Suppressor macrophage (primary cell): ENCODE measurements at places on chromosomes 7 and 10.
A peak's percentile ranks its signal among the peaks of the same experiment; 100 is the strongest.

- DNase-seq = no peak
Observed at GRCh38 chr10:14737808-14738545, 36.7 kb downstream of the FAM107B start.

- no peak for DNase-seq
Observed at GRCh38 chr7:22469371-22470143, 30.4 kb downstream of the STEAP1B start.

DNA sequence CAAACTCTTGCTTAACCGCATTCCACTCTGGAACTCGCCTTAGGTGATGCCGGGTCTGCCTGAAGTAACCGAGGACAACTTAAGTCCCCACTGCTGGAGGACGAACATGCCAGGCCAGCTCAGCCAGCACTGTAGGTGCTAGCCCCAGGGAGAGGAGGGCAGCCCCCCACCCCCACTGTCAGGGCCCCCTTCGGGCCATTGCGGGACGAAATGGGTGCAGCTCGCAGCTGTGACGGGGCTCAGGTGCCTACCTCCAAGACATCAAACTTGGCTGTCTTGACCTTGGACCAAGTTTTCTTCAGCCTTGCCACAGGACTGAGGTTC lies 60.4 kb downstream of the CSGALNACT2 start:
- no peak for DNase-seq

DNA sequence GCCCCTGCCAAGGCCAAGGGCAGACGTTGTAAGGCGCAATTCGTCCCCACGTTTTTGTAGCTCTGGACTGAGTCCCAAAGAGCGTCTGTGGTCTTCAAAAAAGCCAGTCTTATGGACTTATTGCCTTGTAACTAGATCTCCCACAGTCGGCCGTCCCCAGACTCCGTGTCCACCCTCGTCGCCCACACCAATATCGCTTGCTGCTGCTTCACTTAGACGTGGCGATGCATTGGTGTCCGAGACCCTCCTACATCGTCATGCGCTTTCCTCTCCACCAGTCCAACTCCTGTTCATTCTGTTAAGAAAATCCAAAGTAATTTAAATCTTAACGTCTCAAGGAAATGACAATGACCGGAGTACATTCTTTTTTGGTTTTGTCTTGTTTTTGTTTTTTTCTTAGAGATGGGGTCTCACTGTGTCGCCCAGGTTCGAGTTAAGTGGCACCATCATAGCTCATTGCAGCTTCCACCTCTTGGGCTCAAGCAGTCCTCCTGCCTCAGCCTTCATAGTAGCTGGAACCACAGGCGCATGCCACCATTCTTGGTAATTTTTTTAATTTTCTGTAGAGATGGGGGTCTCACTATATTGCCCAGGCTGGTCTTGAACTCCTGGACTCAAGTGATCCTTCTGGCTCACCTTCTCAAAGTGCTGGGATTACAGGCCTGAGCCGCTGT lies 851 bp downstream of the KIFBP start:
- no peak for DNase-seq

GRCh38 chr7:128271471-128271941 lies 30.4 kb downstream of the LEP start:
- DNase-seq = peak; percentile 24

DNA sequence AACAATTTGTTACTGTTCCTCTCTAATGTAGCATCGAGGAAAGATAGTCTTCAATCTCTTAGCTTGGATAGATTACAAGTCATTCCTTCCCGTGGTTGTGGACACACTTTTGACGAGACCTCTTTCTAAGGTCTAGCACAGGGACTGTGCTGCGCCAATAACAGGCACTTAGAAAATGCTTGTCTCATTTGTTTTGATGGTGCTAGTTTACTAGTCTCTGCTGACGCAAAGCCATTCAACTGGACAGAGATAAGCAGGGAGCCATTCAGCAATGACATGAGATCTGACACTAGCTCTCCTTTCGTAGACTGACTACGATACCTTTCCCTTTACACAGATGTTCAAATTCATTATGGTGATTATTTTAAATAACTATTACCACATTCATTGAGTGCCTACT lies 6.4 kb upstream of the JAZF1 start:
- no peak for DNase-seq

GRCh38 chr10:19302117-19302516 lies 253.5 kb downstream of the MALRD1 start:
- no peak for DNase-seq

DNA sequence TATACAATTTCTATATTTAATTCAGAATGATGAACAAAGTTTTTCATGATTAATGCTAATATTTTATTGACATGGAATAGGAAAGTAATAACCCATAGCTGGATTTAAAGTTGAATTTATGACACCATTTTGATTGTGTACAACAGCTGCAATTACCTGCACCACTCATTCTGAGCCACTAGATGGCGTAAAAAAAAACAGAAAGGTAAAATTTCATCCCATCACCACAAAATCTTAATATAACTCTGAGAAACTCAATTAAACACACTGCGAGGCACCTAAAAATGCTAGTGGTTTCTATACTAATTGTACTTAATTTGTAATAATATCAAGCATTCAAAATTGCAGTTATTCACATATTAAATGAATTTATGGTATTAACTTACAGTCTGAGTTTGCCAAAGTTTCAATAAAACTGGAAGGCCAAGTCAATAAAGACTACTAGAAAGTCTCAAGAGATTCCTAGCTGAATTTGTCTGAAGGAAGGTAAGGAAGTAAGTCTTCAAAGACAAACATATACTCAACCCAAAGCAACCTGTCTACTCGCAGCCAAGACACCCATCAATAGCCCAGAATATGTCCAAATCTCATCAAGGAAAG lies 182.5 kb downstream of the SKAP2 start:
- DNase-seq = no peak

DNA sequence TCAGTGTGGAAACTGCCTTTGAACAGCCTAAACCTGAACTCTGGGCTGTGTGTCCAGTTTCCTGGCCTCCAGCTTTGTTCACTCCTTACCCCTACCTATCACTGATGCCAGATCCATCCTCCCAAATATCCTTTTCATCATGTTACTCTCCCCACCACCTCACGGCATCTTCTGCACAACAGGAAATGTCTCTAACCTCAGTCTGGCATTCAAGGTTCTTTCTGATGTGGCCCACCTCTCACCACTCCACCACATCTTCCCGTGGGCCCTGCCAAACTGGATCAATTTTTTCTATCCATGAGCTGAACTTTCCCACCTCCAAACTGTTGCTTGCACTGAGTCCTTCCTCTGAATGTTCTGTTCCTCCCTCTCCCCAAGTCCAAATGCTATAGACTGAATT lies 35.8 kb upstream of the MAP3K8 start:
- DNase-seq = no peak

GRCh38 chr10:130959752-130960195 lies 351.7 kb downstream of the TCERG1L start:
- DNase-seq = no peak

DNA sequence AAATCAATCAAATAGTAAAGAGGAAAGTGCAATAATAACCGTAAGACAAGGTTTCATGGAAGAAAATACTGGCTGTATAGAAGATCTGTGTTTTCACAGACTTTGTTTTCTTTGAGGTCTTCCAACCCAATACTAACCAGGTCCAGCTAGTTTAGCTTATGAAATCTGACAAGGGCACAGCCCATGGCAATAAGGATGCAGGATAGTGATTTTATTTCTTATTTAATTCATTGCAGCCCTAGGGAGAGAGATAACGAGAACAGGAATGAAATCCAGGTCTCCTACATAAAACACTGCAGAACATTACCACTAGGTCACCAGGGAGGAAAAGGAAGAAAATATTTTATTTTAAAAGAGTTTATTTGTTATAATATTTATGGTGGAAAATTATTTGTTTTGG lies 145.1 kb downstream of the DNAJC1 start:
- no peak for DNase-seq

DNA sequence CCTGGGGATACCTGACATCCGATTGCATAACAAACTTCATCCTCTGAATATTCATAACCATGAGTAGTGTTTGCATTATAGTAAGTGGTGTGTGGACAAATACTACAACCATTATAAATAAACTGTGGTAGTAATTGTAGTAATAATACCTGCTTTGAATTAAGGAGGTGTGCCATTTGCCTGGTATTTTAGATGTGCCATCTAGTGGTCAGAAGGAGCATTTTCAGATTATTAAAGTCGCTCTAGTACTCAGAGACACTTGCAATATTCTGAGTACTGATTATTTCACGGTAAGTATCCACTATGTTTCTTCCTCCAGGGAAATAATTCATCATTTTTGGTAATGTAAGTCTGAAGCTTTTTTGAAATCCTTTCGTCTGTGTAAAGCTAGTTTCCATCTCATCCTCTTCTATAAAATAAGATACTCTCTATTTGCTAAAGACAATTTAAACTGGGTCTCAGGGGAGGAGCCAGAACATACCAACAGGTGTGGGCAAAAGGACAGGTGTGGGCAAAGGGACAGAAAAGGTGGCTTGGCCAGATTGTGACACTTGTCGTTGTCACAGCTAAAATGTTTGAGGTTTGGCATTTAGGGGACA lies 115.3 kb upstream of the WDR11 start:
- DNase-seq = peak; percentile 22

DNA sequence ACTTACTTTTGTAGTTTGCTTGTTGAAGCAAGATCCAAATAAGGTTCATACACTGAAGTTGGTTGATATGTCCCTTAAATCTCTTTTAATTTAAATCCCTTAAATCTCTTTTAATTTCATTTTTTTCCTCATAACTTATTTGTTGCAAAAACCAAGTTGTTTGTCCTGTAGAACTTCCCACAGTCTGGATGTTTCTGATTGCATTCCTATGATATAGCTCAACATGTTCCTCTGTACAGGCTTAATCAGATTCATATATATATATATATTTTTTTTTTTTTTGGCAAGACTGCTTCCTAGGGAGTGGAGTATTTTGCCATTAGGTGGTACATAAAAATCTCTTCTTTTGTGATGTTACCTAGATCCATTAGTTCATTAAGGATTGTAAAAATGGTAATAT lies 174.9 kb upstream of the MKLN1 start:
- DNase-seq = no peak

DNA sequence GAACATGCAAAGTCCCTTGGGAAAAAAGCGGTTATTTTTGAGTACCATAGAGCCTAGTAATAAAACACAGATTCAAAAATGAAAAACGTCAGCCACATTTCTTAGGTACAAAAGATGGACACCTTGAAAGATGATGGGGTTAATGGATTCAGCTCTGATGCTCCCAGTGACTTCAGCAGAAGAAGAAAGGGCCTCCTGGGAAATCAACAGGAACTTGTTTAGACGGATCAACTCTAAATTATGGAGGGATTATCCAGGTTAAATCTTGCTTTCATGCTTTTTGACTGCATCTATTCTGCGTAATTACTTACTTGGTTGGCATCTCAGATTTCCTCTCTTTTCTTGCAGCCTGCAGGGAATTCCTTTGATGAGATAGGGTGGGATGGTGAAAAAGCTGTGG lies 82.5 kb downstream of the TMEM178B start:
- DNase-seq = no peak

DNA sequence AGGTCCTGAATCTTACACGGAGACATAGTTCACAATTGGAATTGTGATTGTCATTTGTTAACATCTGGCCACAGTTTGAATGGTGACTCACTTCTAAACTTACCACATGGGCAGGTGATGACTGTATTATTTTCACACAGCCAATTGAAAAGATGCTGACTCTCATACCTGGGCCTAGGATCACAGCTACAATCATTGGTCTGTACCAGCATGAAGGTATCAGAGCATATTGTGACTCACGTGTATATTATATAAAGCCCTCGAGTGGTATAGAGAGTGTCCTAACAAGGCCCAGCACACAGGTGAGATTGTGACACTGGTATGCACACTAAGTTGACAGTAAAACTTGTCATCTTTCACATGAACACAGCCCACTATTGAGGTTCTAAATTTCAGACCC lies 9.4 kb upstream of the ZNF107 start:
- no peak for DNase-seq
